ENCODE measurements at places on chromosomes 12 and 14. TPM values are rescaled to one million over a fixed set of nuclear protein-coding genes. Genes with fewer than 3 reads are reported as not detected.

Gene DNAJC22
- 23.4 TPM for total RNA-seq

Gene P2RX7
- not detected for total RNA-seq

Gene FAM90A1
- 0.12 TPM for total RNA-seq

Gene SPIC
- total RNA-seq = not detected

Gene NTF3
- not detected for total RNA-seq

Gene DBX2
- not detected for total RNA-seq

Gene PUS7L
- 2.9 TPM for total RNA-seq

Gene JAG2
- total RNA-seq = 24.4 TPM

Gene ANKRD33
- not detected for total RNA-seq

Gene NR4A1
- 31.1 TPM for total RNA-seq

Gene LIN7A
- 0.55 TPM for total RNA-seq

Gene AMN
- total RNA-seq = 0.39 TPM

Gene GSG1
- 0.30 TPM for total RNA-seq

Gene CD4
- not detected for total RNA-seq

Gene HSPB8
- total RNA-seq = 21.0 TPM

Gene KRT7
- 5,579 TPM for total RNA-seq

Gene KLRD1
- not detected for total RNA-seq

Gene TMEM229B
- total RNA-seq = 0.19 TPM

Gene PARPBP
- 16.6 TPM for total RNA-seq

Gene PIWIL1
- total RNA-seq = not detected

Gene FBLN5
- total RNA-seq = 5.7 TPM

Gene AQP5
- total RNA-seq = not detected

Gene TIMM9
- 71.7 TPM for total RNA-seq

Gene HHIPL1
- 0.16 TPM for total RNA-seq

Gene PRR4
- total RNA-seq = 0.76 TPM

Gene GLT1D1
- total RNA-seq = not detected

Gene LRRC10
- not detected for total RNA-seq

Gene INSM2
- total RNA-seq = not detected

Gene ABCD4
- total RNA-seq = 26.8 TPM

Gene IFNG-AS1
- not detected for total RNA-seq

Gene SRGAP1
- total RNA-seq = 11.1 TPM

Gene DAD1
- 371 TPM for total RNA-seq

Gene ITGB7
- total RNA-seq = 0.35 TPM

Gene BMP4
- total RNA-seq = 1.6 TPM

Gene RPL10L
- total RNA-seq = not detected

Gene G2E3
- total RNA-seq = 17.3 TPM

Gene ANP32D
- not detected for total RNA-seq

Gene WSCD2
- total RNA-seq = not detected

Gene CISTR
- total RNA-seq = not detected

Gene RNU4-1
- not detected for total RNA-seq

Gene LRRC43
- total RNA-seq = not detected

Gene HOXC10
- total RNA-seq = 3.8 TPM

Gene GUCY2C
- total RNA-seq = not detected

Gene SERPINA10
- total RNA-seq = not detected

Gene SLC8A3
- total RNA-seq = not detected

Gene RHOJ
- not detected for total RNA-seq

Gene GPD1
- total RNA-seq = 0.14 TPM

Gene KRT74
- total RNA-seq = not detected

Gene PRH2
- not detected for total RNA-seq

Gene AGAP2
- total RNA-seq = 0.23 TPM

Gene MAP1LC3B2
- 1.8 TPM for total RNA-seq

Gene SLC6A12
- 1.3 TPM for total RNA-seq

Gene SERPINA3
- total RNA-seq = 15.9 TPM

Gene ABCD2
- total RNA-seq = not detected

Gene ANAPC7
- total RNA-seq = 57.3 TPM

Gene TCL1A
- not detected for total RNA-seq

Gene TGM1
- 0.89 TPM for total RNA-seq
